ENCODE measurements at places on chromosomes 1 and 21.

DNA sequence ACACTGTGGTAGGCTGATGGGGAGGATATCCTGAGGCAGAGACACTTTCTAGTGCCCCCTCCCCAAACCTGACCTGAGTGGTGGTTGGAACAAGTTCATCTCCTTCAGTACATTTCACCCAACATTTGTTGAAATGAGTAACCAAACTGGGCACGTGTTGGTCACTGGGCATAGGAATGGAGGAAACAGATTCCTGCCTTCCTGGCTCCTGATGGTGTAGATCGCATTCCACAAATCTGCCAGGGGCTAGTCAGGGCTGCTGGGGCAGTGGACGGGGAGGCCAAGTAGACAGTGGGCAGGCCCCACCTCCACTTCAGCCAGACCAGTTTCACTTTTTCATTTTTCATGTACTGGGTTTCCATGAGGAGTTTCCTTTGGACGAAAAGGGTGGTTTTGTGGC, 16.5 kb upstream of the ALX3 start:
- DNase-seq: no peak

DNA sequence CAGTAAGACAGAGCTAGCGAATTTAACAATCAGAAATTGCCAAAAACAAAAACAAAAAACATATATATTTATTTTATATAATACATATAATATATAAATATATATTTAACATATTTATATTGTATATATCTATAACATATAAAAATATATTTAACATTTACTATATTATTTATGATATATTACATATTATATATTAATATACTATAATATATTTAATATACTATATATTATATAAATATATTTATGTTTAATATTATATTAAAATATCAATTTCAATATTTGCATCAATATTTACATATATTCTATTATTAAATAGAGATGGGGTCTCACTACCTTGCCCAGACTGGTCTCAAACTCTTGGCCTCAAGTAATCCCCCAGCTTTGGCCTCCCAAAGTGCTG, 50.9 kb downstream of the TBX19 start:
- DNase-seq: no peak

GRCh38 chr1:29341936-29342335, 105.6 kb downstream of the PTPRU start:
- DNase-seq: no peak

DNA sequence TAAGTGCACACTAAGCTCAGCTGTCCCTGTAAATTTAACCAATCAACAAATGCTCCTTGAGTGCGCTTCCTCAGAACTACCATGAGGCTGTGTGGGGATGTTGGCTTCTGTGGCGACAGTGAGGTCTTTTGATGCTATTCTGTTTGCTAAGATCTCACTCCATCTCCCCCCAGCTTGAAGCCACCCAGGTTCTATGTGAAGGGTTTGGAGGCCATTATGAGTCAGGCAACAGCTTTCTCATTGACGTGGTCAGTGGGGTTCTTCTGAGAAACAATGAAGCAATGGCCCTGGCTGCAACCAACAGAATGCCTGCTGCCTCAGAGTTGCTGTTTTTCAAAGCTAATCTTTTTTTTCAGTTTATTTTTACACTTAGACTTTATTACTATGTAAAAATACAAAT, 205.5 kb downstream of the PTBP2 start:
- no peak for DNase-seq

DNA sequence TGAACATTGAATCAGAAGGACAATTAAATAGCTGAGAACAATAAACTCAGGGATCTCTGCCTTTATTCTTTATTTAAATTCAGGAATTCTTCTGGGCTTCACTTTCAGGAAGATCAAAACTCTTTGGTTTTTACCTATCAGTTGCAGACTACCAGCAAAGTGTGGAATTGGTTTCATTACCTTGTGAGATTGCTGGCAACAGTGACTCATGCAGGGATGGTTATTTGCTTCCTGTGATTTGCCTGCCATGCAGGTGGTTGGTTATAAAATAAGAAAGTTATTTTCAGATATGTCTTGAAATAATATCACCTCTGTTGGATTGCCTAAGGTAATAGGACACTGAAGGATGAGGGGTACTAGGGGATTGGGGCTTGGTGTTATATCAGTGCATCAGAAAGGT, 204.6 kb downstream of the PTBP2 start:
- no peak for DNase-seq

DNA sequence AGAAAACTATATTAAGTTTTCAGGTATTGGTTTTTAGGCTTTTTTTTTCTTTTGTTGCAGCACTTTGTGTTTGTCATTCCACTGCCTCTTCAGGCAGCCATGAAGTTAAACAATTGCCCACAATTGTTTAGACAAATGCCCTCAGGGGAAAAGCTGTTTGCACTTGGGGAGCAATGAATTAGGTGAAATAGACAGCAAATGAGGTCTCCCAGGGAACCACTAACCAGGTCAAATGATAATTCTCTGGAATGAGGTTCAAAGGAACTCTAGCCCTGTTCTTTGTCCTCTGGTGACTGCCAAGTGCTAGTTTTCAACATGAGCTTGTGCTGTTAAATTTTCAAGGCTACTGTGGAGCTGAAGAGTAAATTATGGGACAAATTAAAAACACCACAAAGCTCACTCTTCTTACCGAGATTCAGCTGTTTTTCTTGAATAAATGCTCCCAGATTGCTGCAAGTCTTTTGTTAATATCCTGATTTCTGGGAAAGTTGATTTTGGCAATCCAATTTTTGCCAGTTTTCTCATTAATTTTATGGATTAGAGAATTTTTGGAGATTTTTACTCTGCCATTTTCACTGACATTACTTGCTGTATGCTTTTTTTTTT, 15.1 kb upstream of the MAB21L3 start:
- DNase-seq: no peak

DNA sequence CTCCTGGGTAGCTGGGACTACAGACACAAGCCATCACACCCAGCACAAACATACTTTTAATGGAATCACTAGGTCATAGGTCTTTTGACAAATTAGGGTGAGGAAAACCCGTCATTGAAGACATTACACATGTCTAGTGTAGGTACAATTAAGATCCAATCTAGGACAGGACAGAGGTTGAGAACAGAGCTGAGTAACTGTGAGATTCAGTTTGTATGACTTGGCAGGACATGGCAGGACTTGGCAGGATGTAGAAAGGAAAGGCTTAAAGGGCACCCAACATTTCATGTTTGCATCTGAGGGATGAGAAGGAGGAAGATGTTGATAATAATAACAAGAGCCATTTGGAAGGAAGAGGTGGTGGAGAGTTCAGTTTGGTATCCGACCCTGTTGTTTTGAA, 483.8 kb downstream of the PCP4 start:
- DNase-seq: no peak

DNA sequence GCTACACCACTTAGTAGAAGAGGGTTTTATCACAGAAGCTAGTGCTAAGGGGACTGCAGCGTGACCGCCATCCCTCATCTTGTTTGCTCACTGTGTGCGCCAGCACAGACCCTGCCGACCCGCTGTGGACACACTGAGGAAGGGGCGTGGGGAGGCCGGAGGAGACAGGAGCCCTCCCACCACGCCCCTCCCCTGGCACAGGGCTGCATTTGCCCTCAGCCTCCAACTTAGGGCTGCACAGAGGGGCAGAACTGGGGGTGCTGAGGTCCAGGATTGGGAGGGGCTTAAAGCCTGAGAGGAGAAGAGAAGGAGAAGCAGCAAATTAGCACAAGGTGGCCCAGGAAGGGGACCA, 37.2 kb downstream of the RRP1 start:
- no peak for DNase-seq

Data from Peyer's patch (tissue), 4 donors.